ENCODE measurements at places on chromosomes 13 and 19.

DNA sequence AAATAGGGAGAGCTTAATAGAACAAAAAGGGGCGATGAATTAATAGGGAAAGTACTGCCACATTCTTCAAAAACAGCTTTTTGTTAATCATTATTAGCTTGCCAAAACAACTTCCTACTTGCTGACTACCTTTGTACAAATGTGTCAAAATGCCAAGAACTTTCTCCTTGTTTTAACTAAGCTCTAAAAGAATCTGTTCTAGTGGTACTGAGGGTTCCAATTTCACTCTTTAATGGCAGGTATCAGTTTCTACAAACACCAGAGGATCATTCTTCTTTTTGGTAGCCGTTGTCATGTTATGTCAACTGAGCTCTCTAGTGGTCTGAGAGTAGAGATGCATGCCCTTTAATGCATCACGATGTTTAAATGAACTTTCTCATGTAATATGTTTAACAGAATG is 29.4 kb upstream of the FBXL3 start:
- no peak for DNase-seq

GRCh38 chr13:73792796-73793195 is 341.4 kb downstream of the KLF12 start:
- no peak for DNase-seq

DNA sequence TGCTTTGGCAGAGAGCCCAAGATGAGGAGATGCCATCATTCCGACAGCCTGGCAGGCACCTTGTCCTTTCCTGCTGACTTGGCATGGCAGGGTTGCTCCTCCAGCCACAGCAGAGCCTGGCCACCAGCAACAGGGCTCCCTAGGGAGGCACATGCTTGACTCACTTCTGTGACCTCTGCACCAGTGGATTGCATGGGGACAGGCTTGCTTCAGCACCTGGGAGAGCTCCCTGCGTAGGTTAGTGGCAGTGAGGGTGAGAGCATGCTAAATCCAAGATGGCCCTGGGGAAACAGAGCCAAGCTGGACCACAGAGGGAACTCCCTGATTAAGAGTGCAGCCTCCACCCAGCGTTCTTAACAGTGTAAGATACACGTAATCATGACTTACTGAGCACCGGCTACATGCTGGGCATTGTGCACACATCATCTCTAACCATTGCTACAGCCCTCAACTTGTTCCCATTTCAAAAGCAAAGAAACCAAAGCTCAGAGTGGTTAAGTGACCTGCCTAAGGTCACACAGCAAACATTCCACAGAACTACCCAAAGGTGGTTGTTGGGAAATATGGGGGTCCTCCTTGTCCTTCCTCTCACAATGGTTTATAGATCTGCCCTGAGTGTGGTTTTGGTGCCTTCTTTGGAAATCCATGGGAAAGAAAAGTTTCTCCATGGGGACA is 116.6 kb upstream of the UQCRFS1 start:
- peak; percentile 52 for DNase-seq

DNA sequence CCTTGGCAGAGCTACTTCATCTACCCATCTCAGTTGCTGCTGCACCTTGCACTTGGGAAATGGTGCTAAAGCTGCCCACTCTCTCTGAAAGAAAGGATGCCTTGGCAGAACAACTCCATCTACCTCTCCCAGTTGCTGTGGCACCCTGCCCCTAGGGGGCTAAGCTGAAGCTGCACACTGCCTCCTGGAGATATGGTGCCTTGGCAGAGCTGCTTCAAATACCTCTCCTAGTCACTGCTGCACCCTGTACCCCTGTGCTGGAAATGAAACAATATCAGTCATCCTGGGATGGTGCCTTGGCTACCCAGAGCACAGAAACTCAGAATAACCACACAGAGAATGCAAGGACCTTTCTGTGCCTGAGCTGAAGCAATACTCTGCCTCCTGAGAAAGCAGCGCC is 615.8 kb downstream of the DIAPH3 start:
- no peak for DNase-seq

- no peak for DNase-seq
Measured at GRCh38 chr19:443005-443404, 17.8 kb downstream of the SHC2 start.

DNA sequence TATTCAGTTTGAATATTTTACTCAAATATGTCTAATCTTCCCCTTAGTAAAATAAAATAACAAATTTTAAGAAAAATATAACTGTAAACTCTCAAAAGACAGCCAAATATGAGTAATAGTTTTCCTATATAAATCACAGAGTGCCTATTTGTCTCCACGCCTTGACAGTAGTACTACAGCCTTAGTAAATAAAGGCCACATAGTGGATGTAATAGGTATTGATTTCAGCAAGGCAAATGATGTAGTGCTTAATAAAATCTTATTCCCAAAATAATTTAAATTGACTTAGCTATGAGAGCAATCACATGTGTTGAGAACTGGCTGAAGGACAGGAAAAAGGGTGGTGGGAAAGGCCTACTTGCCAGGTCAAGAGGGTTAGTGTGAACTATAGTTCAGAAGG is 747.2 kb downstream of the OLFM4 start:
- DNase-seq: peak; percentile 33

GRCh38 chr13:112143046-112143752 is 76.2 kb downstream of the SOX1 start:
- no peak for DNase-seq

- DNase-seq: no peak
Measured at GRCh38 chr19:46466536-46467196, 4.7 kb downstream of the PNMA8A start.

- no peak for DNase-seq
Measured at GRCh38 chr19:8340341-8341096, 2.5 kb downstream of the KANK3 start.

DNA sequence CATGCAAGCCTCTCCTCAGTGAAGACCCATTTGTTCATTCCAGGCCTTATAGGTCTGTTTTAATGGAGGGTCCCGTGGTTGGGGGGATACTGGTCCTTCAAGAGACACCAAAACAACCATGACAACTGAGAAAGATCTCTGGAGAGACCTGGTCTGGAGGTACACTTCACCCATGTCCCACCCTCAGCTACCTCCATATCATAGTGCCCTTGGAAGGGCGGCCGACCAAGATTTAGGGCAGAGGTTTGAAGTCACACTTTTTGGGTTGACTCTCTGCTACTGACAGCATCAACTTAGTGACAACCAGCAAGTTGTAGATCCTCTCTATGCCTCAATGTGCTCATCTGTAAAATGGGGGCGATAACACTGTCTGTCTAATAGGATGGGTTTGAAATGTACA is 177.3 kb downstream of the TSHZ3 start:
- no peak for DNase-seq

DNA sequence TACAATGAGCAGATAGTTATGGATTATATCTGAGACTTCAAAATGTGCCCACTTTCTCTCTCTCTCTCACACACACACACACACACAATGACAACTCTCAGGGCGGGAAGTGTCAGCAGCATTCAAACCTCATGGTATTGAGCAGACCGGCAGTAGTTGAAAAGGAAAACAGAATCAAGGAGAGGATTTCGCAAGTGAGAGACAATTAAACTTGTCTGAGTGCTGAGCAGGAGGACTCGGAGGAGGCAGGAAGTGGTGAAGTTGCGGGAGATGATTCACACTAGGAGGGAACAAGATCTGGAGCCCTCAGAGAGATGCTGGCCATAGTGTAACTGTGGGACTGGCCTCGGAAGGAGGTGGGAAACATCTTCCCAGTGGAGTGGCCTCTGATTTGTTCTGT is 353.1 kb downstream of the EFNB2 start:
- DNase-seq: no peak

Data from T47D (cell line).